T-helper 1 cell (primary cell): ENCODE measurements at places on chromosomes 4 and X.

GRCh38 chrX:37380924-37381323 is 31.8 kb downstream of the PRRG1 start:
- no peak for DNase-seq

DNA sequence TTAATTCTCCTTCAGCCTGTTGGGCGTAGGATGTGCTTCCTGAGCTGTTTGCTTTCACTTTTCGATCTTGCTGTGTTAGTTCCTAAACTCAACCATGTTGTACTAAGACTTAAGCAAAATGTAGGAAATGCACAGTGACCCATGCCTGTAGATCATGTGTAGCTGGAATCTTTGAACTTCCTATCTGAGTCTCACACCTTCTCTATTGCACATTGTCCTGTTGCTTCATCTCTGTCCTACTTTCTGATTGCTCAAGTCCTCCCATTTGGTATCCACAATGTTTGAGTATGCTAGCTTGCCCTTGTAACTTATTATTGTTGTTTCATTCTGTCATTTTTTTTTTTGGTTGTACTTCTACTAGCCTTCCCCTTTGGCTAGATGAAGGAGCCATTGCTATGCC is 239.6 kb downstream of the PPP1R2C start:
- DNase-seq, result no peak

- no peak for DNase-seq
These were observed 69.8 kb downstream of the GAB1 start for GRCh38 chr4:143406523-143406922.

DNA sequence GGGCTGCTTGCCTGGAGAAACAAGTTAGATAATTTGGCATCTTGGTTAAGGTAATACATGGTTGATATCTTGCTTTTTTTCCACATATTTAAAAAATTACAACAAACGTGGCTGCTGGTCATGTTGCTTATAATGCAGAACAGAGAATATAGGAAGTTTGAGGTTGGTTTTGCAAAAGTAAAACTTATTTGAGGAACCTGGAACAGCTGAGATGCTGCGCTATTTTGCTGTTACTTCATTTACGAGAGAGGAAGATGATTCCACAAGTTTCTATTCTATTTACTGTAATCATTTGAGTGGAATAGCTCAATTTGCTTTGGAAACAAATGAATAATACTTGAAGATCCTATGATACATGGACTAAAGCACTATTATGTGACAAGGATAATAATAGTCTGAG is 118.9 kb downstream of the TMA16 start:
- no peak for DNase-seq

DNA sequence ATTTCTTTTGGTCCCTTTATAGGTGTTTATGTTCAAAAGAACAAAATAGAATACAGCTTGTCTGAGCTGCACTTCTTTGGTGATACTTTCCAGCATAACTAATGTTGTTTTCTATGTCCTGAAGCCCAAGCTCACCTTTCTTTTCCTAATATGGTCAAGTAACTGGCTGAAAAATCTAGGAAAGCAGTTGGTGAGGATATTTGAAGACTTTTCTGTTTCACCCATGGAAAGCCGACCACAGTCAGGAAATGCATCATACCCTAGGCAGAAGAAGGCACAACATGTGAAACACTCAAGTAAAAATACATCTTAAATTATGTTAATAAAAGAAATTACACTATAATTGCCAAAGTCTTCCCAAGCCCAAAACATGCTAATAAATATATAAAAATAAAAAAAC is 337.0 kb downstream of the PDGFC start:
- no peak for DNase-seq

- no peak for DNase-seq
These were observed 194.6 kb downstream of the MAML3 start for GRCh38 chr4:139959396-139959795.

- no peak for DNase-seq
These were observed 23.0 kb downstream of the RPA4 start for GRCh38 chrX:96906741-96907140.

DNA sequence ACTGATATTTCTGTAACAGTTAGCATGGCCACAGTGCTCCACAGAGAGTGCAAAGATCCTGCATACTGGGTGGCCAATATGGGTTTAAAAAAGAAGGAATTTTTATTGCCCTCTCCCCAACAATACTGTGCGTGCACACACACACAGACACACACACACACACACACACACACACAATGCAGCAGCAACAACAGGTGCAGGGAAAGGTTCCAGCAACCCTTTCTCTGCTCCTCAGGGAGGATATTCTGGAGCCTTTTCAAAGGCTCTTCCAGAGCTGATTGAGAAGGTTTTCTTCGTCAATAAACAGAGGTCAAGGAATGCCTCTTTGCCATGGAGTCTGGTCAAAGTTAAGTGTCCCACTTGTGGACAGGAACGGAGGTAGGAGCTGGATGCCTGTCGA is 84.8 kb upstream of the ZFP42 start:
- no peak for DNase-seq

DNA sequence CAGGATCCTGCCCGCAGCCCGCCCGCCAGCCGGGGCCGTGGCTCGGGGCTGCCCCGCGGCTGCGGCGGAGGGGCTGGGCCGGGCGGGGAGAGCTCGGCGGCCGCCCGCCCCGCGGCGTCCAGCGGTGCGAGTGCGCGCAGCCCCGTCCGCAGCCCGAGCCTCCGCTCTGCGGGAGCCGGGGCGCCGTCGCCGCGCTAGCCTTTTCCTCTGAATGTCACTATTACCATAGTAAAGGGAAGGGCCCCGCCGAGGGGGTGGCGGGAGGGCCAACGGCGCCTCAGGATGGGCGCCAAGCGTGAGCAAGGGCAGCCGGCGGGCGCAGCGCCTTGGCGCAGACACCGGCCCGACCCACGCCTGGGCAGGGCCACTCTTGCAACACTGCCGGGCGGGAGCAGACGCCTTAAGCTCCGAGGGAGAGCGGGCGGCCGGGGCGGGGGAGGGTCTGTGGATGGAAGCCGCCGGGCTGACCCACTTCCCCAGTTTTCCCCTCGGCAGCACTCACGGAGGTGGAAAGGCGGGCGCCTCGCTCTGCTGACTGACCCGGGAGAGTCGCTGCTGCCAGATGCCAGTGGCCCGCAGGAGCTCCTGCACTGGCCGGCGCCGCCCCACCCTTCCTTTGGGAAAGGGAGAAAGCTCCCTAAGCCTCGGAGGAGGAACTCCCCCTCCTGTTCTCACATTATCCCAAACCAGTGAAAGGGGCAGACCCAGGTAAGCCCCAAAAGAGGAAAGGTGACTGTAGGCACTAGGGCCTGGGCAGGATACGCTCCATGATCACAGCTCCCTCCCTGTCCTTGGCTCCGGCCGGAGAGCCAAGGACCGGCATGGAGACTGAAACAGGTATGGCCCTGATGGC is 329.4 kb downstream of the HNRNPD start:
- DNase-seq, result no peak

GRCh38 chr4:169677150-169677748 is 56.9 kb downstream of the CLCN3 start:
- DNase-seq, result no peak

- DNase-seq, result no peak
These were observed 430.9 kb downstream of the C4orf33 start for GRCh38 chr4:129526812-129527211.

DNA sequence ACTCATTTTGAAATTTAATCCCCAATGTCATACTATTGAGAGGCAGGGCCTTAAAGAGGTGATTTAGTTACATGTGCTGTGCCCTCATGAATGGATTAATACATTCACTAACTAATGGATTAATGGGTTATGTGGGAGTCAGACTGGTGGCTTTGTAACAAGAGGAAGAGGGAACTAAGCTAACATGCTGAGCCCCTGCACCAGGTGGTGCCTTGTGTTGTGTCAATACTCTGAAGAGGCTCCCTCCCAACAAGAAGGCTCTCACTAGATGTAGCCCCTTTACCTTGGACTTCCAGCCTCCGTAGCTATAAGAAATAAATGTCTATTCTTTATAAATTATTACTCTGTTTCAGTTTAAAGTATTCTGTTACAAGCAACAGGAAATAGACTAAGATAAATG is 411.9 kb upstream of the EMCN start:
- no peak for DNase-seq

DNA sequence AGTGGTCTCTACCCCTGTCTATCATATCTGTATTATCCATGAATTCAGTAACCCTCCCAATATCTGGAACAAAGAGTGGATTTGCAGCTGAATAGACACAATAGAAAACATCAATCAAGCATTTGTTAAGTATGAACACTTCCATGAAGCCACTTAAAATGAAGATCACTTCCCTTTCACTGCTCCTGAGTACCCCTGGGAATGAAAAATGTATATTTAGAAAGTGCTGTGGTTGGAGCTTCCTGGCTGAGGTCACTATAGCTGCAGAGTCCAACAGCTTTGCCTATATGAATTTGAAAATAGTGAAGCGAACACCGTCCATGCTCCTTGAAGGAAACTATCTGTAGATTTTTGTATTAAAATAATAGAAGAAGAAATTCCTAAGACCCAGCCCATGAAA is 227.0 kb downstream of the DTHD1 start:
- DNase-seq, result no peak

GRCh38 chr4:138522366-138522765 is 280.2 kb upstream of the SLC7A11 start:
- DNase-seq, result no peak
